ENCODE measurements at places on chromosomes 5 and 9.

GRCh38 chr9:8962084-8962483 lies 1162.5 kb upstream of the DMAC1 start:
- DNase-seq, result no peak

DNA sequence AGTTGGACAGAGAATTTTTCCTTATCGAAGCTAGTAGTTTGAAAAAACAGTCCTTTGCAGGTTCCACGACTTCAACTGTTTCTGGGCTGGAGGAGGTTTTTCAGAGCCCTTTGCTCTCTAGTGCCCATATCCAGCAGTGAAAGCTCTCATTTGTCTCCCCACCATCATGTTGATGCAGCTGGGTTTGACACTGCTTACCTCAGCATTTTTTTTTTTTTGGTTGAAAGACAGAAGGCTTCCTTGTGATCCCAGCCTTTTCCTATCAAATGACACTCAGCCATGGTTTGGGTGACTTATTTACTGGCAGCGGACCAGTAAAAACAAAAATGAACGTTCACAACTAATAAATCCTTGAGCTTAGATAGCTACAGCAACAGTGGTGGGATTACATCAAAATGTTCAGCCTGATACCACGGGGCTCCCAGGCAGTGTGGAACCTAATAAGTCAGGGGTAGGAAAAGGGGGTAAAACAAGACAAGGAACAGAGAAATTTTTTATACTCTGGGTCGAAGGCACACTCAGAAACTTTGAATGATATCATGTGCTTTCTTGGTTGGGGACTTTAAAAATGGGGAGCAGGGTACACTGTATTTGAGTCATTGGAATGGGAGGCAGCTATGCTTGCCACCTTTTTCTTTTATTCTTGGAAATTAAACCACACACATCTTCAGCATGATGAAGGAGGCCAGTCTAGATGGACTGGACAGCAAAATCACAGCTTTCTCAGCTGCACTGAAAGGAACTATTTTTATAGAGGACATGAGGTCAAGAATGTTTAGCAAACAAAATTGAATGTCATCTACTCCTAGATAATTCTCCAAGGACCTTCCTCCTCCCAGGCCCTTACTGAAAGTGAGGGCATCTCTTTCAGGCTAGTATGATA lies 308.9 kb upstream of the MPDZ start:
- no peak for DNase-seq

GRCh38 chr9:10015755-10016154 lies 597.0 kb downstream of the PTPRD start:
- no peak for DNase-seq

GRCh38 chr9:34714007-34714406 lies 4.1 kb upstream of the CCL21 start:
- no peak for DNase-seq

GRCh38 chr9:20356403-20357036 lies 265.8 kb downstream of the MLLT3 start:
- peak; percentile 39 for DNase-seq

DNA sequence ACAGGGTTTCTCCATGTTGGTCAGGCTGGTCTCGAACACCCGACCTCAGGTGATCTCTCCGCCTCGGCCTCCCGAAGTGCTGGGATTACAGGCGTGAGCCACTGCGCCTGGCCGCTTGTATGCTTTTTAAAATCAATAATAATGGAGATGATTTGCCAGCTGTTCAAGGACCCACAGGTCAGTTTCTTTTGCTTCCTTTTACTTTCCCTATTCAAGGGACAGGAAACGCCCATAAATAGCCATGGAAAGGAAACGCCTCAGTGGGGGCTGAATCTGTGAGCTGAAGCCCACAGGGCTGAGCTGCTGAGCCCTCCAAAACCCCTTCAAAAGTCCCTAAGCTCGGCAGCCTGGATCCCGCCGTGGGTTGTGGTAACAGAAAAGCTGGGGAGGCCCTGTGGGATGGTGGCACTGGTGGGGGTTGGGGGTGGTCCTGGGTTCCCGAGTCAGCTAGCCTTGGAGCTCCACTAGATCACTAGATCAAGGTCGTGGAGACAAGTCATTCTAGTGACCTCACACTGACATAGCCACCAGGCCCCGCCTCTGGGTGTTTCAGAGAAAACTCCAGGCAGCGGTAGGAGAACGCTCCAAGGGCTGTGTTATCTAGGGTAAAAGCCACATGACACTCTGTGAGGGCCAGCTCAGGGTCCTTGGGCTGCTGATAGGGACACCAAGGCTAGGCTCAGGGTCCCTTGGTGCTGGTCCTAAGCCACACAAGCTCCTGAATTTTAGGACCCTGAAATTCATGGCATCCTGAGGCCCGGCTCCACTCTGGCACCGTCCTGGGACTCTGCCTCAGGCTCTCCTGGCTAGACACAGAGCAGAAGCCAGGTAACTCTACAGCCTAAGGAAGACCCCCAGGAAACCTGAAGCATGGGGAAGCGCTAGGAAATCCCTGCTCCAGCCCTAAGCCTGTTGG lies 18.0 kb upstream of the DUSP1 start:
- no peak for DNase-seq

DNA sequence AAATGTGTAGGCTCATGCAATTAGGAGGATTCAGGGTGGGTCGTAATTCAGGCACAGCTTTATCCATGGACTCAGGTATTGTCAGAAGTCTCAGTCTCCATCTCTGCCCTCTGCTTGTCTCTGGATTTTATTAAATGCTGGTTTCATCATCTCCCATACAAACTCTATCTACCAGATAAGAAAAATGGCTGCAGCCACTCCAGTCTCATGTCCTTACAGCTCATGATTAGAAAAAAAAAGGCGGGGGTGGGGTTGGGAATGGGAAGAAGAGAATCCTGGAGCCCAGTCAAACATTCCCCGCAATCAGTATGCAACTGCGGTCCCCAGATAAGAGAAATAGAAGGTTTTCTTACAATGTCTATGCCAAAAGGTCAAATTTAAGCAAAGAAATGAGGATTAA lies 7.6 kb upstream of the FBXO38 start:
- DNase-seq, result no peak

DNA sequence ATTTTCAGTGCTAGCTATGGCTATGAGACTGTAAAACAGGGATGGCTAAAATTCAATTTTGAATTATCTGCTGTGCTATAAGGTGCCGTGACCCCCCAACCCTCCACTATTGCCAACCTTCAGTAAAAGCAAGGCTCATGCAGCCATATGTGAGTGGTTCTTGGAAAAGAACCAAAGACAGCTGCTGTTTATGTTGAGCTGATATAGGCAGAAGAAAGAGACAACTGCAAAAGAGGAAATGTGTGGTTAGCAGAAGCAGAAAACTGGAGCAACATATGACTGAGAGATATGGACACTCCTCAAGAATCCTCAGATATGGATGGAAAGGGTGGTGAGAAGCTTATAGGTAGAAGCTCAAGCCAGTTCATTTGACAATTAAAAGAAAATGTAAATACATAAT lies 200.3 kb downstream of the TLE1 start:
- DNase-seq, result no peak

DNA sequence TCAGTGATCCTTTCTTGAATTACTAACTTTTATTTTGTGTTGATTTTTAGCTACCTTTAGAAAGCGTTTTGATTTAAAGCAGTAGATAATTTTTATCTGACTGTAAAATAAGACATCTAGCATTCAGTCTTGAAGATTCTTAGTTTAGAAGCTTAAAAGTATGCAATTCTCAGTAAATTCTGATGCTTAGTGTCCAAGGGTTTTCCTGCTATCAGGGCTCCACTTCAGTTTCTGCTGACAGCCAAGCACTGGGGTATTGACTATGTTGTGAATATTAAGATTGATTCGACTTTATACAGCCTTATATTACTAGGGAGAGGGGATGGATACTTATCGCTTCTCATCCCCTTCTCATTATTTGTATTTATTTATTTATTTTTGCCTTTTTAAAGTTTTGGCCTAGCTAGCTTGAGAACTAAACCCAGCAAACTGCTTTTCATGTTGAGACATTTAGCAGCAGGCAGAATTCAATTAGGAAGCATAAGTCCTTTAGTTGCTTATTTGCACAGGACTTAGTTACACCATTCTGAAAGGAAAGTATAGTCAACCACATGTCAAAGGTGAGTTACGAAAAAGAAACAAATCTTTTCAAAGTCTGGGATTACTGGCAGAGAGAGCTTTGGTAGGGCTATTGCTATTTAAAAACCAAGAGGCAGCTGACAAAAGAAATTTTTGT lies 2.9 kb downstream of the PBX3 start:
- DNase-seq, result no peak

GRCh38 chr5:126351153-126351552 lies 72.1 kb upstream of the GRAMD2B start:
- DNase-seq, result no peak

DNA sequence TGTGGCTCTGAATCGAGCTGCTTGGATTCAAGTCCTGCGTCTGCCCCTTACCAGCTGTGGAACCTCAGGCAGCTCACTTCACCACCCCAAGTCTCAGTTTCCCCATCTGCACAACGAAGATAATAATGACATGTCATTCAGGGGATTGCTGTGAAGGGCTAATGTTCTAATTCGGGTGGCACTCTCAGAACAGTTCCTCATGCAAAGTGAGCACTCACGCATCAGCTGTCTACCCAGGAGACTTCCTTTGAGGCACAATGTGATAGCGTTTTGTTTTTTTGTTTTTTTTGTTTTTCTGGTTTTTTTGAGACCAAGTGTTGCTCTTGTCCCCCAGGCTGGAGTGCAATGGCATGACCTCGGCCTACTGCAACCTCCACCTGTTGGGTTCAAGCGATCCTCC lies 56.4 kb downstream of the NTNG2 start:
- no peak for DNase-seq

DNA sequence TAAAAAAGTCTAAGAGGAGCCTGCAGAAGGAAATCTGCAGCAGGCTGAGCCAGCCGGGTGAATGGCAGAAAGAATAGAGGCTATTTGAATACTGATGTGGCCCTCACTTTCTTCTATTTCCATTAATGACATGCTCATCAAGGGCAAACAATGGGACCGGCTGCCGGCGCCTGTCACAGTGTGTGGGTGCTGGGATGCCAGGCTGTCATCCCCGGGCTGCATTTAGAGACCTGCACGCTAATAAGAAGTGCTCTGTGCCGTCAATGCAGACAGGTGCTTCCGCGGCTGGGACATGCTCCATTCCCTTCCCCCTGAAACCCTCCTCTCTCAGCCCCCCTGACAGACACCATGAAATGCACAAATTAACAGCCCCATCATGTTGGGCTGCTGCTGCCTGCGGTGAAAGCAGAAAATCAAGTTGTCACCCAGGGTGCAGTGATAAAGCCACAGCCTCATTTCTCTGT lies 217.7 kb upstream of the TBCA start:
- no peak for DNase-seq

DNA sequence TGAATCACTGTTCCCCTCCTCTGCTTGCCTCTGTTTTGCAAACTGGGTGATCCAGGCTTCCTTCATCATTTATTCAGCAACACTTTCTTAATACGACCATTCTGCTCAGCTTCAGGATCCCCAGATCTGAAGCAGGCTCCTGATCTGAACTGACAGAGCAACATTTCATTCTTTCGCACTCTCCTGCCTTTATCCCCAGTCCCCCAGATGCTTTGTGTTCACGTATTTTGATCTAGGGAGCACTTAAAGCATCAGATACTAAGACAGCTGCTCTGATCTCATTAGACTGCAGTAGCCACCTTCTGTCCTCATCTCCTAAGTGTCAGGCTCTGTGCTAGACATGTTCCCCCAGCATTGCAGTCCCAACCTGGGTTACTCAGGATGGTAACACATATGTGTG lies 158.0 kb downstream of the TRIO start:
- DNase-seq, result no peak

GRCh38 chr5:89878140-89879132 lies 531.1 kb downstream of the CETN3 start:
- DNase-seq, result no peak

GRCh38 chr9:110241858-110242321 lies 14.4 kb downstream of the TXN start:
- no peak for DNase-seq

GRCh38 chr5:139705191-139705590 lies 57.0 kb downstream of the CXXC5 start:
- DNase-seq, result no peak

GRCh38 chr5:170183816-170184687 lies 48.7 kb upstream of the C5orf58 start:
- DNase-seq, result no peak

DNA sequence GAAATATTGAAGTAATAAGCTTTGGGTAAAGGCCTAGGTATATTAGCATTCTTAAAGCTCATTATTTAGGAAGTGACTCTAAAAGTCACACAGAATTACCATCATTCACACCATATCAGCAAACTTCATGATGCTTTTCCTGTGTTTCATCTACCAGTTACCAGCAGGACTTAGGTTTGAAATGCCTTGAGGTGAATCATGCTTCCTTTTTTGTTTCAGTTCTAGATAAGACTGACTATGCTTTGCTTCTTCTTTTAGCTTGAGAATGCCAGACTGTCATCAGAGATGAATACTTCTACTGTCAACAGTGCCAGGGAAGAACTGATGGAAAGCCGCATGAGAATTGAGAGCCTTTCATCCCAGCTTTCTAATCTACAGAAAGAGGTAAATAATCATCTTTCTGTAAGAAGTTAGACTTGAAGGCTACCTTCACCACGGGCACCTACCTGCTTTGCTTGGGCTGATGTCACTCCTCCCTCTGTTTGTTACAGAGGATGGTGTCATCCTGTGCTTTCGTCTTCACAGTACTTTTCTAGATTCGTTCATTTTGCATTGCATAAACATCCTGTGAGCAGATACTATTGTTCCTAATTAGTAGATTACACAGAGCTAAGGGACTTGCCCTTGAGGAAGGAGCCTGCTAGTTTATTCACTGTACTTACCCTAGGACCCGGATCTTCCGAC lies 34.7 kb downstream of the LMNB1 start:
- DNase-seq, result no peak

DNA sequence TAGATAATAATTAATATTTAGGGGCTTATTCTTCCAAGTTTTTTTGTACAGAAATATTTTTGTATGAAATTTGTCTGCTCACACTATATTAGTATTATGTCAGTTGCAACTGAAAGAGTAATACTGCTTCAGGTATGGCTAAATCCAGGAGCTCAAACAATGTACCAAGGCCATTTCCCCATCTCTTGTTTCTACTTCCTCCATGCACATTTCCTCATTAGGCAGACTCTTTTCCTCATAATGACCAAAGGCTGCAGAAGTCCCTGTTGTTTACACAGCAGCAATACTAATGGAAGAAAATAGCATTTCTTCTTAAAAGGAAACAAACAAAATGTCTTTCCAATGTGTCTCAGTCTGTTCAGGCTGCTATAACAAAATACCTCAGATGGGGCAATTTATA lies 9.2 kb upstream of the OTULINL start:
- no peak for DNase-seq

- DNase-seq, result no peak
Observed at GRCh38 chr5:102866237-102866600, 111.1 kb downstream of the PAM start.

DNA sequence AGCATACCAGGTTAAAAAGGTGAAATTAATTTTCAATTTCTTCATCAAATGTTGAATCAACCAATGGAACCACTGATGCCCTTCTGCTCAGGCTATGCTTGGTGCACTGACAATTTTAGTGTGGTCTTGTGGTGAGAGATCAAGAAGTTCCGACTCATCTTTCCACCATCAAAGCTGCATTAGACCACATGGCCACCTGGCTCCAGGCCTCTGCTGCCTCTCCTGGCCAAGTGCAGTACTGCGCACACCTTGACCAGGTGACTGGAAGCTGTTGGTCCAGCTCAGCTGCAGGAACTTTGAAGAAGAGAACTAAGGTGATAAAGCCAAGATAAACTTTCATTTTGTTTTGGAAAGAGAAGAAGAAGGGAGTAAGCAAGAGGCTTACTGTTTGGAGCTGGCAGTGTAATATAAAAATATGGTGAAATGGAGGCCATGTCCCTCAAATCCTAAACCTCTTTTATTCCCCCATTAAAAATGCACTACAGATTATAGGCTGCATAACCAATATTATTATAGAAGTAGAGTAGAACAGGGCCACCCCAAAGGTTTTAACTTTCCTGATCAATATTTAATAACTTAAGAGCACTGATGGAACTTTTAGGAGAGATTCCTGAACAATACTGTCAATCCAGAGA lies 315.5 kb upstream of the C9orf72 start:
- no peak for DNase-seq
